ENCODE measurements at places on chromosomes 12 and 14.

- DNase-seq = no peak
These were observed 124.7 kb upstream of the FGD4 start for GRCh38 chr12:32274665-32275064.

DNA sequence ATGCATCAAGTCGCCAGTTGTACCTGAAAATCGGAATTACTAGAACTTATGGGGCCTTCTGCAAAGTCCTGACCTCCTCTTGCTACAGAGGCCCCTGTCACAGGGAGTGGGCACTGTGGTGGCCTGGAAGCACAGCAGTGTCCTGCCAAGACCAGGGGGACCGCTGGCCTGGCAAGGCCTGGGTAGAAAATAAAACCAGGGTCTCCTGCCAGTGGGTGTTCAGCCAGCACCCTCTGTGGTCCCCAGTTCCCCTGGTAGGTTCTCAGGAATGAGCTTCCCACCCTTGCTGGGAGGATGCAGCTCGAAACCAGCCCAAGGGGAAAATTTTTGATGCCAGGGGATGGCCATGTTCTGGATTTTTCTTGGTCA lies 43.9 kb downstream of the RIN3 start:
- no peak for DNase-seq

- DNase-seq = no peak
These were observed 93.5 kb upstream of the CEP83 start for GRCh38 chr12:94553130-94553519.

DNA sequence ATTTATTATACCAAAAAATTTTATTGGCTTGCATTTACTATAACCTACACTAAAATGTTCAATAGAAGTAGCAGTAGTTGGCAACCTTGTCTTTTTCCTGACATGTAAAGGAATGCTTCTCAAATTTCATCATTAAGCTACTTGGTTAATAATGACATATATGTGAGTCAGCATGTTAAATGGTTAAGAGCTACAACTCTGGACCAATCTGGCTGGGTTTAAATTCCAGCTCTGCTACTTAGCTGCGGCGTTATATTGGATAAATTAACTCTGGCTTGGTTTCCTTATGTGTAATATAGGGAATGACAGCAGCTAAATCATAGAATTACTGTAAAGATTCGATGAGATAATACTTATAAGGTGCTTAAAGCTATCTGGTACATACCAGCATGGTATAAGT lies 53.7 kb upstream of the OTOGL start:
- no peak for DNase-seq

- DNase-seq = no peak
These were observed 51.0 kb downstream of the LMNTD1 start for GRCh38 chr12:25502118-25502517.

- no peak for DNase-seq
These were observed 26.3 kb downstream of the TESC start for GRCh38 chr12:117072736-117073490.

GRCh38 chr14:52661314-52661713 lies 34.0 kb downstream of the ERO1A start:
- DNase-seq = no peak

- DNase-seq = no peak
These were observed 140.4 kb downstream of the CNTN1 start for GRCh38 chr12:40832668-40833067.

GRCh38 chr12:54584128-54584527 lies 4.3 kb downstream of the PPP1R1A start:
- DNase-seq = no peak

- DNase-seq = no peak
These were observed 11.7 kb downstream of the TNFRSF1A start for GRCh38 chr12:6330192-6330591.

GRCh38 chr12:25495331-25496097 lies 57.6 kb downstream of the LMNTD1 start:
- no peak for DNase-seq

GRCh38 chr12:127343940-127344339 lies 923.0 kb upstream of the TMEM132C start:
- no peak for DNase-seq

GRCh38 chr12:28958553-28959195 lies 190.4 kb upstream of the FAR2 start:
- DNase-seq = no peak

- no peak for DNase-seq
These were observed 11.9 kb downstream of the SRP54 start for GRCh38 chr14:34994668-34995067.

- no peak for DNase-seq
These were observed 143.4 kb upstream of the C14orf180 start for GRCh38 chr14:104436047-104436591.

DNA sequence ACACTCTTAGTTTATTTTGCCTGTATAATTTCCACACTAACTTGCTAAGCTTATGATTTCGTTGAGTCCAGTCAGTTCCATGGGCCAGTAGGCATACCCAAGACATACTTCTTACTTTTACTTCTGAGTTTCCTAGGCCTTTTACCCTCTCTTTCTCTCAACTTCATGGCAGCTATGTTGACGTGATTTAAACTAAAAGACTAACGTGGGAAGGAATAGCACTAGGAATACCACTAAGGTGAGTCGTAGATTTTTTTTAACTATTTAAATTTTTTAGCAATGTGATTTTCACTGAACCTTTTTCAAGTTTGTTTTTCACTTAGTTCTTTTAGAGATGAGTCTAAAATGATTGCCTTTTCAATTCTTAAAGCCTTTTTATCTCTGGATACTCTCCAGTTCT lies 793.5 kb upstream of the NOVA1 start:
- no peak for DNase-seq

DNA sequence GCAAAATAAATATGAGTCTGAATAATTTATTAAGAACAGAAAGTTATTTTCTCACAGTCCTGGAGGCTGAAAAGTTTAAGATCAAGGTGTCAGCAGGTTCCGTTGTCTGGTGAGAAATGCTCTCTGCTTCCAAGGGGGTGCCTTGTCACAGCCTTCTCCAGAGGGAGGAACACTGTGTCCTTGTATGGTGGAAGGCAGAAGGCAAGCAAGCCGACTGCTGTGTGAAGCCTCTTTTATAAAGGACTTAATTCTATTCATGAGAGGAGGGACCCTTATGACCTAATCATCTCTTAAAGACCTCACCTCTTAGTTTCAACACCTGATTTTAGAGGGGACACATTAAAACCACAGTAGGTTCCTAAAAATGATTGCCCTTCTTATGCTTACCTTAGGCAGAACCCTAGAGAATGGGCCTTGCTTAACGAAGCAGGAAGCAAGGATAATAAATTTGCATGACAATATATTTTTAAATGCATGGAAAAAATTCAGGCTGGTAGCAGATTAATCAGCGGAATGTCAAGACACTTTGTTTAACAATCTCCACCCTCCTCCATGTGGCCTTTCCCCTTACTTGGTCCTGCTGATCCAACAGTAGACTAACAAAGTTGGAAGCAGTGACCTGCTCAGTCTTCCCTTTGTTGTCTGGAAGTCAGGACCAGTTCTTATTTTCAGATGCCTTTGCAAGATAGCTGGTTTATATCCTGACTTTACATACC lies 154.9 kb downstream of the DYRK2 start:
- no peak for DNase-seq

DNA sequence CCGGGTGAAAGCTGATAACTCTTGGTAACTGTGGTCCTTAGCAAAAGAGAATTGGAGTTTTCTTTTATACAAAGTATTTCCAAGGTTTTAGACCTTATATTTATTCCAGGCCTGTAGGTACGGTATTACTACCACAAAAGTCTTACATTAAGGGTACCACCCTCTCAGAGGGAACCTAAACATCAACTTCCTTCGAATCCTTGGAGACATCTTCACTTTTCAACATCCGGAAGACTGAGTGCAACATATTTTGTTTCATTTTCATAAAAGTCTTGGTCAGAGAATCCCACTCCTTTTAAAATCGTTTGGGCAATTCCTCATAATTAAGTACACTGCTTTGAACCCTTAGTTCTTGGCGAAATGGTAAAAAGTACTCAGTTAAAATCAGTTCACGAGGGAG lies 1.2 kb downstream of the CNOT2 start:
- no peak for DNase-seq

DNA sequence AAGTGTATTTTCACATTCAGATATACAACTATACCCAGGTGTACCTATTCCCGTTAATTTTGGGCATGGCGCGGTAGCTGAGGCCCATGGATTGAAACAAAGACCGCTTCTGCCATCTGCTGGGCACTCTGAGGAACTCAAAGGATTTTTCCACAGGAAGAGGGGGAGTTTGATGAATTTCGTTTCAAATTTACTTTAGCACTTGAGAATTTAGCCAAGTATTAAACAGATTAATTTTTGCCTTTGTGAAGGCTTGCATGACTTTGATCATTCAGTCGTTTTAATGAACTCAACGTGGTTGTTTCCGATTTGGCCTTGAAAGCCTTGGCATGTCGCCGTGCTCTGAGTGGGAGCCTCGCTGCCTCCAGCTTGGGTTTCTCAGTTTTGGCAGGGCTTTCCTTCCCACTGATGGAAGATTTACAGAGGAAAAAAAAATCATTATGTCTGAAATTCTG lies 153.2 kb upstream of the DDHD1 start:
- no peak for DNase-seq

- no peak for DNase-seq
These were observed 37.7 kb upstream of the FOXJ2 start for GRCh38 chr12:7994731-7995205.

DNA sequence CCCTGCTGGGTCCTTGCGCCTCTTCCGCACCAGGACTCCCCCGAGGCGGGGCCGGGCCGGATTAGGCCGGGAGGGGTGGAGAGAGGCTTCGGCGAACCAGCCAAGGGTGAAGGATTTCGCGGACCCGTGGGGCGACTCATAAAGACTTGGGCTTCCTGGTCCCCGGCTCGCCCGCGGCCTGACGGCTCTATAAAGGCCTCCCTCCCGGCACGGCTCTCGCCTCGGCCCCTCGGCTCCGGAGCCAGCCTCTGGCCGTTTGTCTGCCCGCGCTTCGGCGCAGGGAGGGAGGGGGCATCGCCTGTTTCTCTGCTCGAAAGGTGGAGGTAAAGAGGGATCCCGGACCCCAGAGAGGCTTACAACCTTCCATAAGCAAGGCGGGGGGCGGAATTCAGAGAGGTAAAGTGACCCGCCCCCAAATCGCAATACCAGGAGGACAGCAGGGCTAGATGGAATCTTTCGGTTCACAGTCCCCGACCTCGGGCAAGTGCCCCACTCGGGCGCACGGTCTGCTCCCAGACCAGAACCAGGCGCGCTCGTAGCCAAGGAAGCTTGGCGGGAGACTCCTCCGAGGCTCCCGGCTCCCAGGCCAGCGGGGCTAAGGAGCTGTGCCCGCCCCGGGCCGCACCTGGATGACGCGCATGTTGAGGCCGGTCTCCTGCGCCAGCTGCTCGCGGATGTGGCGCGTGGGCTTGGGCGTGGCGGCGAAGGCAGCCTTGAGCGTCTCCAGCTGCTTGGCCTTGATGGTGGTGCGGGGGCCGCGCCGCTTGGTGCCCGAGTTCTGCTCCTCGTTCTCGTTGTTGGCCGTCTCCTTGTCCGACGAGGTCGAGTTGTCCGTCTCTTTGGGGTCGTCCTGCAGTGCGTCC lies 3.9 kb downstream of the LHX5 start:
- DNase-seq = no peak

DNA sequence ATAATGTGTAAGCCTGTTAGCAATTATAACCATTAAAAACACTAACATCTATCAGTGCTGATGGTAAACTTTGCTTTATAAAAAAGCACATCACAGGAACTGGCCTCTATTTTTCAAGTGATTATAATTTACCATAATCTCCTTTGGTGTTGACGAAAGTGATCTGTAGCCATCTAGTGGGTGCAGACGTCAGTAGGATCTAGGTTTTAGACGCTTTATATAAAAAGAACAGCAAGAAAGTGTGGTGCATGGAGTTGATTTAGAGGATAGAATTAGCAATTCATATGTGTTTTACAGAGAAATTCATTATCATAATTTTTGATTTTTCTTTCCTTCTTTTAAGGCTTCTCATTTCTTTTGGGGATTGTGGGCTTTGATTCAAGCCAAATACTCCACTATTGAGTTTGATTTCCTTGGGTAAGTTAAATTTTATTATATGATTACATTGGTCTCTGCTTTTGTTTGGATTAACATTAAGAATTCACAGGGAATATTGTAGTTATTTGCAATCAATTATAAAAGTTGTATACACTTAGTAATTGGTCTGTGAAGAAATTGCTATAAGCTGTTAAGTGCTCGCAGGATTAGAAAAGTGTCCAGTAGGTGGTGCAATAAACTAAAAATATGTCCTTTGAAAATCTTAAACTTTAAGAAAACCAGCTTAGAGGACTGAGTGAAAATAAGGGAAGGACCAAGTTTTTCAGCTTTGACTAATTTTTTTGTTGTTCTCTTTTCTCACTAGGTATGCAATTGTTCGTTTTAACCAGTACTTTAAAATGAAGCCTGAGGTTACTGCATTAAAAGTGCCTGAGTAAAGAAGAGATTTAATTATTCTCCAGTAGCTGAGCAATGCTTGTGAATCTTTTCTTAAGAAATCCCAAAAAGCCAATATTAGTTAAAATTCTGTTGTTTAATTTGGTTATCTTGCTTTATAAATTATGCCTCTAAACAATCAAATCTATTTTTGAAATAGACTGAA lies 59.5 kb downstream of the ETNK1 start:
- no peak for DNase-seq

DNA sequence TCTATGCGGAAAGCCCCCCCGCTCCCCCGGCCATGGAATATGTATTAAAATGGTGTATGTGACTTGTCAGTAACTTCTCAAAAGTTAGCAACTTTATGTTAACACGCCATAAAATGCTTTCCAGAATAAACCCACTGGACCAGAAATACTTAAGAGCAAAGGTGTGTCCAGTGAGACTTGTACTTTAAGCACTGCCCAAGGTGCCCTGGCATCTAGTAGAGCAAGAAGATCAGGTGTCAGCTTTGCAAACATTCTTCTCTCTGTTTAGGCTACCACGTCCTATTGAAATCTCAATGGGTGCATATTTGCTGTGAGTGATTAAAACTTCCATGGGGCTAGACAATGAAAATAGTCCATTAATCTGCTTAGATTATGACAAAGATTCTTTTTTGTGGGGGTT lies 201.2 kb downstream of the ESR2 start:
- DNase-seq = no peak

DNA sequence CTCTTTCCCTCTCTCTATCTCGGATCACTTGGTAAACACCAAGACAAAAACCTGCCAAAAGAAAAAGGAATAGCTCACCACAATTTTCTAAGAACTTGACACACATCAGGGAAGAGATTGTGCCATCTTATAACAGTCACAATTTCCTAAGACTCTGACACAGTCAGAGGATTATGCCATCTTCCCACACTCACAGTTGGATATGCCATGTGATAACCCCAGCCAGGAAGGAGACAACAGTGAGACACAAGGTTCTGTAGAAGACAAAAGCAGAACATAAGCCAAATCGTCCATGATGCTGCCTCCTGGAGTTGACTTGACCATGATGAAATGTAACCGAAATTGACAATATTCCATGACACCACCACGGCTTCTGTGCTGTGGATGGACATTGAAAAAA lies 2.8 kb upstream of the CLEC9A start:
- DNase-seq = no peak

- no peak for DNase-seq
These were observed 221.2 kb downstream of the KCNH5 start for GRCh38 chr14:62824086-62824485.

Measured in activated effector memory CD4-positive, alpha-beta T cell treated with Interleukin-2 at 50 U/mL for 16 hours (primary cell).